ENCODE measurements at places on chromosomes 13 and 19.

DNA sequence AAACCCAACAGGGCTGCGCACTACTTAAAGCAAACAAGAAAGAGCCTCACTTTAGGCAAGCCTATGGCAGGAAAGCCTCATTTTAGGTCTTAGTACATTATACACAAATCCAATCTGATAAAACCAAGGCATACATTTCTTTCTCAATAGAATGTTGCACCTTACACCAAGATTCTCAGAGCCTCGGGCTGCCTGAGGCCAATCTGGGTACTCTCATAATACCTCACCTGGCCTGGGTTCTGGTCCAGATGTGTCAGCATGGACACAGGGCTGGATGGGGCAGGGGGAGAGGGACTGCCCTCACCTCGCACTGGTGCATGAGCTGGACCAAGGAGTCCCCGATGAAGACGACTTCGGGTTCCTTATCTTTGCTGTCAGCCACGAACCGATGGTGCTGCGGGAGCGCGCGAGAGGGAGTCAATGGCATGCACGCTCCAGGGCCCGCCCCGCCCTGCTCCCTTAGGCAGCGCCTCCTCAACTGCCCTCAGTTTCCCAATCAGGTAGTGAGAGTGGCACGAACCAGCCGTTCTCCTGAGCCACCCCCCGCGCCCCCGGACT is at the start of gene PRR19:
Gene PRR19, plus strand, starts transcription at position 487 of the 558 bp plus-strand sequence. CDS start 7,453 bp downstream, outside the sequence.
- DNase-seq = no peak

DNA sequence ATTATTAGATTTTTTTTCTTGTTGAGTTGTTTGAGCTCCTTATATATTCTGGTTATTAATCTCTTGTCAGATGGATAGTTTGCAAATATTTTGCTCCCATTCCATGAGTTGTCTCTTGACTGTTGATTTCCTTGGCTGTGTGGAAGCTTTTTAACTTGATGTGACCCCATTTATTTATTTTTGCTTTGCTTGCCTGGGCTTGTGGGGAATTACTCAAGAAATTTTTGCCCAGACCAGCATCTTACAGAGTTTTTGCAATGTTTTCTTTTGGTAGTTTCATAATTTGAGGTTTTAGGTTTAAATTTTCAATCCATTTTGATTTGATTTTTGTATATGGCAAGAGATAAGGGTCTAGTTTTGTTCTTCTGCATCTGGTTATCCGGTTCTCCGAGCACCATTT is 124.7 kb downstream of the PCCA start:
- DNase-seq = no peak

DNA sequence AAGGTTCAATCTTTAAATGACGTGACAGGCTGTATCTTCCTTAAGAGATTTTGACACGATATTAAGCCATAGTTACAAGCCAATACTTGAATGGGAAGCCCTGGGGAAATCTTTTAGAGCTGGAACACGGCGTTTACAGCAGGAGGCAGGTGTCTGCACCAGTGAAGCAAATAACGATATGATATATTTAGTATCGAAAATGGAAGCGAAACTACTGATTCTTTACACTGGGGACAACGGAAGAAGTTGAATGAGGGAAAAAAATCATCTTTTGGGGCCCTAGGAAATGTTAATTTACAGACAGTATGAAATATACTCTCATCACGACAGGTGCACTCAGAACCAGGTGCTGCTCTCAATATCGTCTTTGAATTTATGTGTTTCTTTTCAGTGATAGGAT is 793.9 kb upstream of the PCDH20 start:
- DNase-seq = no peak

GRCh38 chr19:58330458-58330857 is 3.7 kb downstream of the ZSCAN22 start:
- no peak for DNase-seq

GRCh38 chr13:78228211-78228610 is 309.6 kb upstream of the EDNRB start:
- no peak for DNase-seq

- DNase-seq = no peak
Observed at GRCh38 chr19:39188960-39189359, 7.8 kb upstream of the NCCRP1 start.

GRCh38 chr19:10699650-10700335 is 1.4 kb upstream of the QTRT1 start:
- peak; percentile 35 for DNase-seq

DNA sequence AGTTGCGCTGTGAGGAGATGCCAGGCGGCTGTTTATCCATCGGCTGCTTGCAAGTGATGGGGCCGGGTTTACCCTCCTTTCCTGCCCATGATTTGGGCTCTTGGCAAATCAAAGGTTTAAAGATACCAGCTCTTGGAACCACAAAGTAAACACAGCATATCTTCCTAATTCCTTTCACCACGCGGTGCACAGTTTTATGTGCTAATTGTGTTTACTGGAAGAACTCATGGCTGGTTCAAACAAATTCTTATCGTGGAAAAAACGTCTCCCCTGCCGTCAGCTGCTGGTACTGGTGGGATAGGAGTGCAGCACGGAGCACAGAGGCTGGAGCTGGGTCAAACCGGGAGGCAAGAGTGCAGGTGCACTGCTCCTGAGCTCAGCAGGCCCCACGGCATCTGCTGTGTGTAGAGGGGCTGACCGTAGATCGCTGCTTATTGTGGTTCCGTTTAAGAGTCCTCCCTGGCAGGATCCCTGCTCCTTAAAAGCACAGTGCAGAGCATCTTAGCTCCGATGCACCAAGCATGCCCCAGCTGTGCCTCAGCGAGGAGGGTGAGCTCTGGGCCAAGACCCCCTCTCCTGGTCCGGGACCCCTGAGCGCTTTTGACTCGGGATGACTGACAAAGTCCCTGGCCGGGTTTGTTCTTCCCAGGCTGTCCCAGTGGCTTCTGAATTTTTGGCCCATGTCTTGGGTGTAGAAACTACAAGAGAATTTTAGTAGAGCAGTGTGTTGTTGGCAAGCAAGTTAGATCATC is 51.3 kb upstream of the GAS6 start:
- DNase-seq = no peak

DNA sequence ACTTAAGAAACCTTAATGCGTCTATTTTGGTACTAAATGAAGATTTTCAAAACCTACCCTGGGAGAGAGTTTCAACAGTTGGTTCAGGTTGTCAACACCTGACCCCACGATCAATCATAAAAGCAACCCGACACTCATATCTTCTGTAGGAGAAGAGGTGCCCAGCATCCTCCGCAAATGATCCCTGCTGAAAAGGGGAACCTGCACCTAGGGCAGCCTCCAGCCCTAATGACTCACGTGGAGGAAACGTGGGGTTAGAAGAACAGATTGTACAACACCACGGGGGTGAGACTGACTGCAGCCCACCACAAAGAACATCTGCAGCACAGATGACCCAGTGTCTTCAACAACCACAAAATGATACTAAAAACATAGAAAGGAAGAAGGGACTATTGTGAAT is 116.3 kb downstream of the RAB20 start:
- DNase-seq = no peak

GRCh38 chr13:20782116-20782708 is 8.5 kb upstream of the EEF1AKMT1 start:
- DNase-seq = no peak

DNA sequence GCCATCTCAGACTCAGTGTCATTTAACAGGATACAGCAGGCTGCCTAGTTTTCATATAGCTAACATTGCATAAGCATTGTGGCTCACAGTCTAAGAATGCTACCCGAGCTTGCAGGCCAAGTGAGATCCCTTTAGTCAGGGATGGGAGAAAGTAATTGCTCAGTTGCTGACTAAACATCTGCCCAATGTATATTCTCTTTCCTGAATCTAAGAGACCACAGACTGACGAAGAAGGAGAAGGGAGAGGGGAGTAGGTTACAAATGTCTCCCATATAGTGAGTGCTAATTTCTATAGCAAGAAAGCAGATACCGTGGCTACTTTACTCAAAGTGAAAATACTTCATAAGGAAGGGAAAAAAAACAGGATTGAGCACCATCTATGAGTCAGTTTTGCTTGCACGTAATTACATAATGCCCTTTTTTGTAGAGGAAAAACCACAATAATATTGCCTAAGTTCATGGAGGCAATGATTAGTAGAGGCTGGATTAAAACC is 453.9 kb downstream of the COG6 start:
- DNase-seq = no peak

- DNase-seq = no peak
Observed at GRCh38 chr13:51996641-51997040, 14.6 kb downstream of the ATP7B start.

DNA sequence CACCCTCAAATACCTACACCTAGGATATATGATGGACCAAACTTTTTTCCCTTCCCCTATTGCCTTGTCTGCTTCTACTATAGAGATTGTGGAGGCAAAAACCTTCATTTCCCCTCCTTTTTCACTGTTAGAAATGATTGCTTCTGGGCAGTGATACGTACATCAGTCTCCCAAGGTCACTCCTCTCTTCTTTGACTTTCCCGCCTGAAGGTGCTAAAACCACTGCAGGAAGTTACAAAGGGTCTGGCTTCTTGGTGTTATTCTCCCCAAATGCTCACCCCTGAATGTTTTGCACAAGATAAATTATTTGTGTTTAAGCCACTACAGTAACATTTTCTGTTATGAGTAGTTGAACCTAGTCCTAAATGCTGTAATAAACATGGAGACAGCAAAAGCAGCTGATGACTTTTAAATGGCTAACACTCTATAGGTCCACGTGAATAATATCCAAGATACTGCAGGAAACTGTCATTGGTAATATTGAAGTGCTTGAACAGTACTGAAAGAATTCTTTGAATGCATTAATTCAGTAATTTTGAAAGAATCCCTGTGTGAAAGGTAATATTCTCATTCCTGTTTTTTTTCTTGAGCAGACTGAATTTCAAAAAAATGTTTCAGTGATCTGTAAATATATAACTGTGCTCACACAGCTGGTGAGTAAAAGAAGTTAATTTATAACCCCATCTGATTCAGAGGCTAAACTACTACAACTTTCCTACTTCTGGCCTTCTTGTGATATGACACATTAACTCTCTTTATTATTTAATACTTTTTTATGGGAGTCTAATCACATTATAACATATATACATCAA is 865.1 kb downstream of the EFNB2 start:
- no peak for DNase-seq

- DNase-seq = no peak
Observed at GRCh38 chr19:13022859-13023636, 27.8 kb downstream of the NFIX start.

- no peak for DNase-seq
Observed at GRCh38 chr13:50950849-50951248, 41.3 kb downstream of the RNASEH2B start.

GRCh38 chr13:77310579-77311279 is 16.2 kb downstream of the MYCBP2 start:
- DNase-seq = no peak

DNA sequence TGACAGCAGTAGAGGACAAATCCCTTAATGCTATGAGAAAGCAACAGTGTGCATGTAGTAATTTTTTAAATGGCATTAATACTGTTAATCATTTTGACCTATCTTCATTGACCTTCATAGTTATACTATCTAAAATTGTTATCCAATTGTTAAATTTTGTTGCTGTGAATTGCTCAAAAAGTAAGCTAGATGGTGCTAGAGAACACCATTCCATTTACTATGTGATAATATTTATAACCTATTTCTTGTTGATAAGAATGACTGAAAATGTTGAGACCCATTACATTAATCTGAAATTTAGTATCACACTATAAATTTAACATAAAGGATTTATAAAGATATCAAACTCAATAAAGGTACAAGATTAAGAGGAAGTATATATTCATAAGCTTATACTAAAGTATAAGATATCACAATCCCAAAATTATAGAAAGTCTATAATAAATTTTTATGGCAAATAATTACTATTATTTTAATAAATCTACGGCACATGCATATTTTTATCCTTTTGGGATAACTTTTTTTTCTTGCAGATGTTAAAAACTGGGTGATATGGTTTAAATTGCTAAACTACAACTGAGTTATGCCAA is 1573.3 kb downstream of the PCDH9 start:
- no peak for DNase-seq

- DNase-seq = no peak
Observed at GRCh38 chr19:31555634-31556215, 206.5 kb upstream of the TSHZ3 start.

DNA sequence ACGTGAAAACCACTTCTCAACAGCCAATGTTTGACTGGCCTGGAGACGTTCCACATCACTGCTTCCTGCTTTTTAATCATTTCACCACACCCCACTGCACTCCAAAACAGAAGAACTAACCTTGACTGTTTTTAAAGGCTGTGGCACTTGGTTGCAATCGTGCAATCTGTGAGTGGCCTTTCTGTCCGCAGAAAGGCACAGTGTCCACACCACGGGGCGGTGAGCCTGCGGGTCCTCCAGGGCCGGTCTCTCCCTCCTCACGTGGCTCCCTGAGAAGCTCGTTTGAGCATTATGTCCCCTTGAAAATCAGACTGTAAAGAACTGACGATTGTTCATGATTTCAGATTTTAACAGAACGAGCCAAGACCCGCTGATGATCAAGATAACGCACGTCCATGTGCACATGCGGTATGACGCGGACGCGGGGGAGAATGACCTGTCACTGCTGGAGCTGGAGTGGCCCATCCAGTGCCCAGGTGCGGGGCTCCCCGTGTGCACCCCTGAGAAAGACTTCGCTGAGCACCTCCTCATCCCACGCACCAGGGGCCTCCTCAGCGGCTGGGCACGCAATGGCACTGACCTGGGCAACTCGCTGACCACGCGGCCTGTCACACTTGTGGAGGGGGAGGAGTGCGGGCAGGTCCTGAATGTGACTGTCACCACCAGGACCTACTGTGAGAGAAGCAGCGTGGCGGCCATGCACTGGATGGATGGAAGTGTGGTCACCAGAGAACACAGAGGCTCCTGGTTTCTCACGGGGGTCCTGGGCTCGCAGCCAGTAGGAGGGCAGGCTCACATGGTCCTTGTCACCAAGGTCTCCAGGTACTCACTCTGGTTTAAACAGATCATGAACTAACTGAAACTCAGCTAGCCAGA is 13.0 kb downstream of the PROZ start:
- DNase-seq = no peak
